GM12865 (cell line): ENCODE measurements at places on chromosomes 3 and 15.

DNA sequence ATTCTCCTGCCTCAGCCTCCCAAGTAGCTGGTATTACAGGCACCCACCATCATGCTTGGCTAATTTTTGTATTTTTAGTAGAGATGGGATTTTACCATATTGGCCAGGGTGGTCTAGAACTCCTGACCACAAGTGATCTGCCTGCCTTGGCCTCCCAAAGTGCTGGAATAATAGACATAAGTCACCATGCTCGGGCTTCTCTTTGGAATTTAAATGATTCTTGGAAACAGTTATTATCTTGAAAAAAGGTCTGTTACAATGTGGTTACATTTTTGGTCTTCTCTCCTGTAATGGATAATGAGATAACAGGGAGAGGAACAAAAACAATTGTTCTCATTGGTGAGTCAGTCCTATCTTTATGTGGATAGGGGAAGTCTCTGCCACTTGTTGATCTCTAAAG lies 59.8 kb upstream of the AADACL2 start:
- no peak for DNase-seq

GRCh38 chr3:114241262-114241661 lies 3.9 kb upstream of the ZNF80 start:
- no peak for DNase-seq

DNA sequence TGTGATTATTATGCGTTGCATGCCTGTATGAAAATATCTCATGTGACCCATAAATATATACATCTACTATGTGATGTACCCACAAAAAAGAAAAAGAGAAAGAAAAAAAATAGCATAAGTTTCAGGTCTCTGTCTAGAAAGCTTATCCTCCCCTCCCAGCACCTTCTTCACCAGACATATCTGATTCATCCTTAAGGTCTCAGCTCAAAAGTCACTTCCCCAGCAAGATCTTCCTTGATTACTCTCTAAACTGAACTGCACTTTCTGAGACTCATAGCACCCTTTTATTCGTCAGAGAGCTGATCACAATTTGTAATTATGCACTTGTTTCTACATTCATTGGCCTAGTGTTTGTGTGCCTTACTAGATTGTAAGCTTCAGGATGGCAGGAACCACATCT lies 11.1 kb upstream of the PTPN9 start:
- DNase-seq = no peak

- DNase-seq = no peak
These were observed 1.5 kb upstream of the CLK3 start for GRCh38 chr15:74613953-74614743.

- no peak for DNase-seq
These were observed 153.1 kb upstream of the COL8A1 start for GRCh38 chr3:99485286-99485685.

DNA sequence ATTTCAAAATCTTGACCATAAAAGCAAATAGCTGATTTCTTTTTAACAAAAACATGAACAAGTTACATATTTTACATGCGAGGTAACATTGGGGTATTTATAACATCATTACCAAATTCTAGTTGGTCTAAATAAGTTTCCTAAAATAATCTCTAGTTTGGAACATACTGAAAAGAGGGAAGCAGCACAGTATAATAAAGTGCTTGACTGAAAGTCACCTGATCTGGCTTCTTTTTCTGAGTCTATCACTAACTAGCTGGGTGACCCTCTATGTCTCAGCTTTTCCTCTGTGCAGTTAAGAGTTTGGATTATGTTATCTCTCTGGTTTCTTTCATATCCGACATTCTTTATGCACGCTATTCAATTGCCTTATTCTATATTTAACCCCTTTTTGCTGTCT lies 19.8 kb upstream of the CNTN4 start:
- DNase-seq = no peak

DNA sequence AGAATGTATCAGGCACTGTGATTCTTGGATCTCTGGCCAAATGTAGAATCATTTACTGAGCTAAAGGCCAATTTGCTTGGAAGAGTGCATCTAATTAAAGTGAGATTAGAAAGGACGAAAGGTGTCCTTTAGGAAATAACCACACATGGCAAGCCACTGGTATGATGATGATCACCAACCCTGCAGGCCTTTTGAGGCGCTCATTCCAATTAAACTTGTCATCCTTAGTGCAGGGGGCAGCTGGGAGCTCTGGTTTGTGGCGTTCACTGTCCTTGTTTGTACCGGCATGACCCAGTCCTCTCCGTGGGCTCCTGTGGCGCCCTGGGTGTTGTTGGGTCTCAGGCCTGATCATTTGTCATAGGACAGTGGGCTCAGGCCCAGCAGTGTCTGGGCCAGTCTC lies 11.0 kb downstream of the LIMD1 start:
- no peak for DNase-seq

DNA sequence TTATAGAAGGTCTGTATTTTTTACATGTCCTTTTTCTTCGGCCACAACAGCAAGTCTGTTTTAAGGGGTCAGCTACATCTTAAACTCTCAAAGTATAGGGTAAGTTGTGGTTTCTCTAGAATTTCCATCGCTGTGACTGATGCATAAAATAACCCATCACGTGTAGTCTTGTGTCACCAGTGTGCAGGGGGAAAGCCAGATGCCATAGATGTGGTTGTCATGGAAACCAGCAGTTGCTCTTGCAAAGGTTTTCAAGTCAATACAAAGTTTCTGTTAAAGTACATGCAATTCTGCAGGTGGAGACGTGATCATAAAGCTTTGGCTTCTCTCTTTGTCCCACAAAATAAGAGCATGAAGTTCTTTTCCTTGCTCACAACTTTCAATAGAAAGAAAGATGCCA lies 210.3 kb upstream of the ONECUT1 start:
- DNase-seq = no peak

GRCh38 chr15:77071305-77072223 lies 655 bp upstream of the TSPAN3 start:
- DNase-seq = no peak

DNA sequence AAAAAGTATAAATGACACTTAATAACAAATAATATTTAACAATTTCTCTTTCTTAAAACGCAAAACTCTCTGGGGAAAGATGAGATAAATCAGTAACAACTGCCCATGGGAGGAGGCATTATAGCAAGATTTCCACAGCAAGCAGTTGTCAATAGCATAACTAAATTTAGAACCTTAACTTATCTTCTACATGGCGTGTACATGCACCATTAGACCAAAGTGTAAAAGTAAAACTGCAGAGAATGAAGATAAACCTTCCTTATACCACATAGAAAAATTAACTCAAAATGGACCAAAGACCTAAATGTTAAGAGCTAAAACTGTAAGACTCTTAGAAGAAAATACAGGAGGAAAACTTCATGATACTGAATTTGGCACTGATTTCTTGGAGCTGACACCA lies 39.9 kb downstream of the MYO5A start:
- DNase-seq = peak; percentile 30

DNA sequence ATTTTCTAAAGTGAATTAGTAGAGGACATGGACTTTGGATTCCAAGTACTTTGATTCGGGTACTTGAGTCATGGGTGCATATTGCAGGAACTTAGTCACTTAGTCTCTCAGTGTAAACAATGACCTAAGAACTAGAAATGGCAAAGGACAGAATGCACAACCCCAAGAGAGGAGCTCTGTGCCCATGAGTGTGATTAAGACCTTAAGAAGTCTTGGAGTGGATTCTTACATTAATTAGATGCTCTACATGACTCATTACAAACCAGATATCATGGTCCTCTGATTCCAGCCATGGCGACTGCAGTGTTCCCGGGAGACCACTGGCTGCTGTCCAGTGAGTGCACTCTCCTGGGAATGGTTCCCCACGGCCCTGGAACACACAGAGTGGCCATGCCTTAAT lies 251.5 kb downstream of the GABRG3 start:
- DNase-seq = no peak

GRCh38 chr3:56059731-56060130 lies 408.5 kb downstream of the ERC2 start:
- no peak for DNase-seq

GRCh38 chr15:49809894-49810609 lies 189.2 kb downstream of the DTWD1 start:
- no peak for DNase-seq

- DNase-seq = no peak
These were observed 239.1 kb upstream of the SGO1 start for GRCh38 chr3:20425138-20425537.

DNA sequence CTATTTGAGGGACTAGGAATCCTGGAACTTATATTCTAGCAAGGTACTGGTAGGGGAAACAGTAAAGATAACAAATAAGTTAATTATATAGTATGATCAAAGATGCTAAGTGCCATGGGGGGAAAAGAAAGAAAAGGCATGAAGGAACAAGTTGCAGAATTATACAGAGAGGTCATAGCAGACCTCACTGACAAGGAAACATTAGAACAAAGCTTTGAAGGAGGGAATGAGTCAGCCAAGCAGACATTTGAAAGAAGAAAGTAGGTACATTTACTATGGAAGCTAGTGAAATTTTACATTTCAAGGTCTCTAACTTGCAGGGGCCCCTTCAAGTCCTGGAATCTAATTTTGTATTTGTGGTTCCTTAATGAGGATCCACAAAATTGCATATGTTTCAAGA lies 57.2 kb upstream of the TIPARP start:
- DNase-seq = no peak
